ENCODE measurements at places on chromosomes 3 and 15. TPM values are rescaled to one million over a fixed set of nuclear protein-coding genes. Genes with fewer than 3 reads are reported as not detected.

RBP2 gene
- not detected for total RNA-seq

WDR93 gene
- not detected for total RNA-seq

TEX9 gene
- 2.6 TPM for total RNA-seq

TMOD2 gene
- 0.66 TPM for total RNA-seq

FANCD2OS gene
- not detected for total RNA-seq

RPS27L gene
- 68.4 TPM for total RNA-seq

GHRL gene
- not detected for total RNA-seq

CCR2 gene
- total RNA-seq = not detected

RTP1 gene
- total RNA-seq = not detected

DPPA2 gene
- not detected for total RNA-seq

IMPG2 gene
- 0.14 TPM for total RNA-seq

LDHAL6B gene
- total RNA-seq = not detected

AGBL1 gene
- not detected for total RNA-seq

SAMD7 gene
- total RNA-seq = not detected

STRIT1 gene
- total RNA-seq = not detected
